Astrocyte of the spinal cord (primary cell): ENCODE measurements at places on chromosomes 5 and 9.

DNA sequence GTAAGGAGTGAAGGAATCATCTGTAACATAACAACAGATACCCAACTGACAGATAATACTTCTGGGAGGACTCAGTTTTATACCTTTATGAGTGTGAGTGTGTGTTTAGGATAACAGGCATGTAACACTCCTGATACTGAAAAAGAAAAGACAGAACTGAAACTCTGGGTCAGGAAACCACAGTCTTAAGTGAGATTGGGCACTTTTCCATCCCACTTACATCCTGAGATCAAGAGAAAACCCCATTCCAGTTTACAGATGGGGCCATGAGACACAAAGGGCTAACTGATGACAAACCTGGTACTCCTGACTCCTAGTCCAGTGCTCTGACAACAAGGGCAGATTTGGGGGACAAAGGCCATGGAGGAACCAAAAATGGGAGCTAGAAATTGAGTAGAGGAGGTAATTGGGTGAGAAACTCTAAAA lies 18.0 kb downstream of the IL5 start:
- DNase-seq = no peak

DNA sequence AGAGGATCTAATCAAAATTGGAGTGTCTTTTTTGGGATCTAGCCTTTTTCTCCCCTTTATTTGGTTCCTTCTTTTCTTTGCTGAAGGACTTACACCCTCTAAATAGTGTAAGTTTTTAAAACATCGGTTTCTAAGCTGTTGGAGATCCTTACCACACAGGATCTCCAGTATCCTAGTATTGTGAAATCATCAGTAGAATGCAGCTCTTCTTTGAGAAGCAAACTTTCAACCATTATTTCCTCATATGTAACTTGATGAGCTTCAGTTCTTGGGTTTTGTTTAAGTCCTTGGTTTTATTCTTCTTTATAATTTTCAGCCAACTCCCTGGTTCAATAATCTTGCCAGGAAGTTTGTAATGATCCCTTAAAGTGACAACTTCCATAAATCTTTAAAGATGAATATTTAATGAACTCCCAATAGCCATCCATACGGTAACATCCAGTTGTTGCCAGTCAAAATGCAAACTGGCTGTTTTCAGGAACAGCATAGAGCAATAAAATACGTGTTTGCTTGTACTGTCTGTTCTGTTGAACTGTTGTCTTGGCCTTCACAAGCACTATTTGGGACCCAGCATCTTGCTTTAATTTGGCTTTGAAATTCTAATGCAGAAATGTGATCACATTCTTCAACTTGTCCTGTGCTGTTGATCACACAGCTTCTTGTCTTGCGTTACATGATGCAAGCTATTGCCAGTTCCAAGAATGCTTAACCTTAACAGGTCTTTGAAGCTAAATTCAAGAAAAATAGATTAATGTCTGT lies 34.8 kb upstream of the TTC23L start:
- no peak for DNase-seq

DNA sequence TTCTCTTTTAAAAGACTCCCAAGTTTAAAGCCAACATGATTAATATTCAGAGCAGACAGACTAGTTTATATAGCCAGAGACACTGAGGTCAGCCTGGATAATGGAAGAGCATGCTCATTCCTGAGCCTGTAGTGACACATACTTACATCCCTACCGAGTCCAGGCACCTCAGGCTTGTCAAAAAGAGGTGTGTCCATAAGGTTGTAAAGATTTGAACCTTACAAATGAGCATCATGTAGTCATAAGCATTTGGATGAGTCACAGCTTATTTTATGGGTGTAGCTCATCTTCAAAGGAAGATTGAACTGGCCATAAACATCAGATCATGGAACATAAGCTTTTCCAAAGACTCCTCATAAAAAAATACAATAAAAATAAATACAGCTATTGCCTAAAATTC lies 333.5 kb downstream of the EFNA5 start:
- DNase-seq = peak; percentile 7

- no peak for DNase-seq
Observed at GRCh38 chr5:93158841-93159240, 422.2 kb downstream of the NR2F1-AS1 start.

DNA sequence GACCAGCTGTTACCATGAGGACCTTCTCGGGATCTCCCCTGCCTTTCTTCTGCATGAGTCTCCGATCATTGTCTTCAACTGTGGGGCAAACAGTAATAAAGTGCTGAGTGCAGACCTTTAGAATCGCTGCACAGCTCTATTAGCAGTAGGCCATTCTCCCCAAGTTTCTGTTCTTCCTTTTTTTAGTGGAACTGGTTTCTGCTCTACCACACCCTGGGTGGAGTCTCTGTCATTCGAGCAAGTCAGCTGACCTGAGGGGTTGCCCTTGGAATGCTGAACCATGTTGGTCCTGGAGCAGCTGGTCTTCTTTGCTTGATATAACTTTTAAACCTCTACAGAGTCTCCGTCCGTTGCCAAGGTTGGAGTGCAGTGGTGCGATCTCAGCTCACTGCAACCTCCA lies 33.4 kb upstream of the GNPDA1 start:
- no peak for DNase-seq

DNA sequence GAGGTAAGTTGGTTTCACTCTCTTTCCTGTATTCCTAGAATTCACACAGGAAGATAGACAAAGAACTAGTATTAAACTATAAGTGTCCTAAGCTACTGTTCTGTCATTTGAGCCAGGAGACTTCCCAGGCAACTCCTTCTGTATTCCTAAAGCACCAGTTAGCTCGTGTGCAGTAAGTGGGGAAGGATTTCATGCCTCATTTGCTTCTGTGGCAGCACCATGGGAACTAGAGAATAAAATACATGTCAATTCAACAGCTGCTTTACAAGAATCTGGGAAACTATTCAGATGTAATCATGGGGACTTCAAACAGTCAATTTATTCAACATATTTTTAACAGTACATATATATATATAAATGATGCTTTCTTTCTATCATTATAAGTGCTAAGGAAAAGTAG lies 762.3 kb downstream of the PRELID2 start:
- DNase-seq = peak; percentile 15

DNA sequence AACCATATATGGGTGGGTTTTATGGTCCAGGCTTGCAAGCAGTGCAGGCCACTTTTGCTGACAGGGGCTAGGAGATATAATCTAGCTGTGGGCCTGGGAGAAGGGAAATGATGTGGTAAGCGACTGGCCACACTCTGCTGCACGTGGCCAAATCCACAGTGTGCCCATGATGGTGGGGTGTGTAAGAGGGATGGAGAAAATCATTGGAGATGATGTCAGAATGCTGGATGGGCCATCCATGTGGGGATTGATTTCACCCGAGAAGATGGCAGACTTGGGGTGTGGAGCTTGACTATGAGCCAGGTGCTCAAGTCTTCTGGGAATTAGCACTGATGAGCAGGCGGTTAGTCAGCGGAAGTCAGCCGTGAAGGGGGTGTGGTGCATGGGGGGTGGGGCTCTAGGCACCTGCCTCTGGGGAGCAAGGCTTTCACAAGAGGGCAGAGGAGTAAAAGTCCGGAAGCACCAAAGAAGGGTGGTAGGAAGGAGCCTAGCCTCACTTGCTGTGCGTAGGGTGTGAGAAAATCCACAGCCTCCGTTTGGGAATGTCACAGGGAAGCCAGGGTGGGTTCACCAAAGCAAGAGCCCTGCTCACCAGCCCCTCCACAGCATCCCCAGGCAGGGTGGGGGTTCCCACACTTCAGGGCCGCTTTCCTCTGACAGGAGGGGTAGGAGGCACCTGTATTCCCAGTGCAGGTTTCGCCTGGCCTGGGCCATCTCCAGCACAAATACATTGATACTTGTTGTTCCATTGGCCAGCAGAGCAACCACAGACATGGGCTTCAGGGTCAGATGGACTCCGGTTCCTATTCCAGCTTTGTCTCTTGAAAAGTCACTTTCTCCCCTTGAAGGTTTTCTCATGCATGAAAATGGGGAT lies 44.5 kb upstream of the ANGPTL2 start:
- DNase-seq = no peak

DNA sequence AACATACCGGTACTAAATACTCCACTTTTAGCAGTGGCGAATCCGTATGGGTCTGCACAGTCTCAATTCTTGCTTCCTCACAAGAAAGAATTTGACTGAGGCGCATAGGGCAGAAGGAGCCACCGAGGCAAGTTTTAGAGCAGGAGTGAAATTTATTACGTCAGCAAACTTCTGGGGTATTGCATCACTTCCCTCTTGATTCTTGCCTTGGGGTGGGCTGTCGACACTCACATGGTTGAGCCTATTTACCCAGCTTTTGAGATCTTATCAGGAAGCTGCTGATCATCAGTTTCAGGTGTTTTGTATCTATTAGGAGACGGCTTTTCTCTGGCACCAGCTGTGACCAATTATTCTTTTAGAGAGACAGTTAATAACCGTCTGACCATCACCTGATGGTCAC lies 111.5 kb upstream of the CCNH start:
- DNase-seq = no peak

DNA sequence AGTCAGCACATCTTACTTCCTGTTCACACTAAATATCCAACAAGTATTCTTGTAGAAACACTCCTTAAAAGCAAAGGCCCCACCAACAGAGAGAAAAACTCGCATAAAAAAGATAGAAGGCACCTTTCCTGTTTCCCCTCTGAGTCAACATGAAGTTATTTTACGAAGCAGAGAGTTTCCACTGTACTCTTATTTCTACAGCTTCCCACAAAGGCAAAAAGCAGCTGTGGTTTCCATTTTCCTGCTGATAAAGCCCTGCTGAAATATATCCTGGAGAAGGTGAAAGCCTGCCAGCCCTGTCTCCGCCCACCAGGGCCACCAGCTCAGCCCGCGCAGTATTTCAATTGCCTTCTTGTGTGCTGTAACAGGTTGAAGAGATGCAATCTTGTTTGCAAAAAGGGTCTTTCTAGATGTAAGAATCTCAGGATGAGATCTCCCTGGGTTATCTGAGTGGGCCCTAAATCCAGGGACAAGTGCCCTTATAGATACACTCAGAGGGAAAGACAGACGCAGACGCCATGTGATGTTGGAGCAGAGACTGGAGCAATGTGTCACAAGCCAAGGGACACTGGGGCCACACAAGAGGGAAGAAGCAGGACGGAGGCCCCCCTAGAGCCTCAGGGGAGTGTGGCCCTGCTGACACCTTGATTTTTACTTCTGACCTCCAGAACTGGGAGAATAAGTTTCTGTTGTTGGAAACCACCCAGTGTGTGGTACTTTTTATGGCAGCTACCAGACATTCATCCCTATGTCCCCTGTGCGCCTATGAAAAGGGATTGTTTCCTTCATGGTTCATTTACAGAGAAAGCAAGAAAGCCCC lies 19.9 kb downstream of the SEMA4D start:
- peak; percentile 83 for DNase-seq

- DNase-seq = no peak
Observed at GRCh38 chr9:96108691-96109380, 193.1 kb downstream of the HSD17B3 start.

- no peak for DNase-seq
Observed at GRCh38 chr5:52544738-52545137, 243.0 kb upstream of the ITGA1 start.

GRCh38 chr9:108631496-108632285 lies 224.1 kb downstream of the ACTL7B start:
- no peak for DNase-seq

DNA sequence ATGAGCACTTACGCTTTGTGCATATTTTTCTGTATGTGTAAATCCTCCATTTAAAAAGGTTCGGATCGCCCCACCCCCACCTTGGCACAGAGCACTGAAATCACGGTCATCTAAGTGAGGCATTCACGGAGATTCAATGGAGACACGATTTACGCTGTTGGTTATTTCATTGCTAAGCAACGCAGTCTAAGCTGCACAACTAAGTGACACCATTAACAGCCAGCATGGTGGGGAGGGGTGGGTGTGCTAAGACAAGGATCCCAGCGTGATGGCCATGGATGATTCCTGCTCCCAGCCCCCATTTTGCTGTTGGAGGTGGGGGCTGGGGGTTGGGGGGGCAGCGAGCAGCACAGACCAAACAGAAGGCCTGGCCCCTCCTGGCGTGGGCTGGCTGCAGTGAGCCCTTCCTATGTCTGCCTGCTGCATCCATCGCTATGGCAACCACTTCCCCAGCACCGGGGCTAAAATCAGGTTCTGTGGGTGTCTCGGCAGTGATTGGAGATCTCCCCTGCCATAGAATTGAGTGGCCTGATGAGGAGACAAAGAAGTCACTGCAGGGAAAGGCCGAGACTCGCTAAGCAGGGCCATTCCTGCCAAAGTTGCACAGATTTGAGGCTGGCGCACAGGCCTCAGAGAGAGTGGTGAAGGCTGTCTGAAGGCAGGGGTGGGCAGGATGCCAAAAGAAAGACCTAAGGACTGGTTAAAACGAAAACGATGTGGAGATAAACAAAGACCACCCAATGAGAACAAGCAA lies 14.3 kb upstream of the MARCHF6 start:
- peak; percentile 57 for DNase-seq

DNA sequence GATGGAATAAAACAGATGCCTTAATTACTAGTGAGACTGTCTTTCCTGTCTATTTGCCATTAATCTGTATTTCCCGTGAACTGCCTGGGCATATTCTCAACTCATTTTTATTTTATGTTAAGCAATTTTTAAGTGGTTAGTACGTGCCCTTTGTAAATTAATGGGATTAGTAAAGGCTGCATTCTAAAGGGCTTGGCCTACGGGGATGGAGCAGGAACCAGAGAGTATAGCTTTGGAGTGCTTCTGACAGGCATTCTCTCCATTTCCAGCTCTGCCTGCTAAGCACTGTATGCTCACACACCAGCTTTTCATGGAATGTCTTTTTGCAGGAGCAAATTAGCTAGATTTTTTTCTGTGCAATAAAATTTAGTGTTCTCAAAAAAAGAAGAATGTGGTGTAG lies 241.2 kb downstream of the MCTP1 start:
- DNase-seq = no peak

- no peak for DNase-seq
Observed at GRCh38 chr5:75729321-75729720, 12.1 kb upstream of the POC5 start.

DNA sequence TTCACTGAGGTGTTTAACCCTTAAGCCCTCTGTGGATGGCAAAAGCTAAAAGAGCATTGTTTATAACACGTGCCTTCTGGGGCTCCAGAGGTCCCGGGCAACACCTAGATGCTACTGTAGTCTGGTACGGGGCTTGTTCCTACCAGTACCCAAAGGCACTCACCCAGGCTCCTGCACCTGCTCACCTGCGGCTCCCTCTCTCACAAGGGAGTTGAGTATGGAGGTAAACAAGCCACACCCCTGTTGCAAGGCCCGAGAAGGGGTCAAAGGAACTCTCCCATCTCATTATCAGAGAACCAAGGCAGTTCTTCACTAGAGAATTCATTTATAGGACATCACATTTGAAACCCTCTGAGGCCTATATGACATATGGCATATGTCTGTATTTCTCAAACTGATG lies 53.4 kb upstream of the IL6ST start:
- DNase-seq = no peak

- DNase-seq = no peak
Observed at GRCh38 chr5:178428341-178429155, 161.6 kb downstream of the COL23A1 start.

GRCh38 chr5:117318528-117318927 lies 743.9 kb upstream of the SEMA6A start:
- DNase-seq = no peak
